ENCODE measurements at places on chromosomes 1 and 21.

DNA sequence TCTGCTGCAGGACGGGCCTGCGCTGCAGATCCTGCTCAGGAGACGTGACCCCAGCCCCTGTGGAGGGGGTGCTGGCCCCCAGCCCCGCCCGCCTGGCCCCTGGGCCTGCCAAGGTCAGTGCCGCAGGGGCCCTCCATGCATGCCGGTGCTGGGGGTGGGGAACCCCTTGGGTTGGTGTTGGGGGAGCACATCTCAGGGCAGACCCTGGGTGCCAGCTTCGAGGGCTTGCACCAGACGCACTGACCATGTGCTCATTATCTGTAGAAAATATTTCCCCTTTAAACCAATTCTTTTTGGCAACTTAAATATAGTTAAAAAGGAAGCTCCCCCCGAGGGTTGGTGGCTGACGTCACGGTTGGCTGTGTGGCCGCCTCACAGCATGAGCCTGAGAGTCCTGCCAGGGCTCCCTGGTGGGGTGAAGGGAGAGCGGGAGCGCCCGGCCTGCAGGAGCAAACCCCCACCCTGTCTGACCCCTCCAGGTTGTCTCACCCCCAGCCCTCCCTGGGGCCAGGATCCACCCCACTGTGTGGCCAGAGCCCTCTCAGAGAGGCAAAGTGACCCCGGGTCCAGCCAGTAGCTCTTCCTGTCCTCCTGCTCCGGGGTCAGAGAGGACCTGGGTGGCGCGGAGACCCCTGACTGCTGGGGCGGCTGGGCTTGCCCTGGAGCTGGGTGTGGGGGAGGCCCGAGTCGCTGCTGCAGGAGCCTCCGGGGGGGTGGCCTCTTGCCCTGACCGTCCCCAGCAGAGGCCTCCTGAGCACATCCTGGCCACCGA lies 5.3 kb upstream of the PFKL start:
- no peak for DNase-seq

- DNase-seq = no peak
These were observed 14.0 kb upstream of the ALX3 start for GRCh38 chr1:110084227-110085078.

DNA sequence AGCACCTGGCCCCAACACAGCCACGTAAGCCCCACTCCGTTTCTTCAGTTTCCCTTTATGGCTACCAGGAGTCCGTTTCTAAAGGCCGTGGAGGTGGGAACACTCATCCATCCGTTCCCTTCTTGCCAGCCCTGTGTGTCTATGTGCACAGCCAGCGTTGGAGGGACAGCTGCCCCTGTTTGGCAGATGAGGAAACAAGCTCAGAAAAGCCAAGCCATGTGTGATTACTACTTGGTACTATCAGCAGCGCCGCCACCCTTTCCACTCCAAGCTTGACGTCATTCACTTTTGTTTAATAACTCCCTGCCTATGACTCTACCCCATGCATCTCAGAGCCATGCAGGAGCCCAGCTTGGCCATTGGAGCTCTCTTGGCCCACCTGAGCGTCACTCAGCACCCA lies 3.5 kb downstream of the LRP8 start:
- no peak for DNase-seq

DNA sequence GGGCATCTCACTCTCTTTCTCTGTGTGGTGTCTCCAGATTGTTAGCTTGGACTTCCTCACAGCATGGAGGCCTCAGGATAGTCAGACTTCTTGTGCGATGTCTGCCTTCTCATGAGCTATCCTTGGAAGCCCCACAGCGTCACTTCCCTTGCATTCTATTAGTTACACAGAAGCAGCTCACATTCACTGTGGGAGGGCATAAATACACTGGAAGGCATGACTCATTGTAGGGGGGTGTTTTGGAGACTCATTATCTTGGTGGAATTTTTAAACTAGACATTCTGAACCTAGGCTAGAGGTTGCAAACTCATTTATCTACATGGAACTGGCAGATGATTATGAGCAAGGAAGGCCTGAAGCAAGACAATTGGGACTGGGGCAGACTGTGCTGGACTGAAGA lies 21.4 kb upstream of the FASLG start:
- no peak for DNase-seq

DNA sequence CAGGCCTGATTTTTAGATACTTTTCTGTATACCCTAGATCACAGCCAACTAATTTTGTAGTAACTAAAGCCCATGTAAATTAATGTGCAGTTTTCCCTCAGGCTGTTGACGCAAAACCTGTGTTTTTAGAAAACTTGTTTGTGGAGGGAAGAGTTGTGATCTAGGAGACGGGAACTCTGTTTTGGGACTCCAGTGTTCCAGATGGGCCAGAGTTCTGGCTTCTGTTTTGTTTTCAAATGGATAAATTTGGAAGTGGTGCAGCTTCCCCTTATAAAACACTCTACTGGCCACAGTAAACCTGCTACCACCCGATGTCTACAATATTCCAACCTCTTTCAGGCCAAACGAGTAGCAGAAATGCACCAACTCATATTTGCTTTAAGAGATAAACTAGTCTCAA lies 13.6 kb upstream of the GPR88 start:
- no peak for DNase-seq

Measured in activated CD4-positive, CD25-positive, alpha-beta regulatory T cell (primary cell).